ENCODE measurements at places on chromosomes 7 and 10. TPM values are rescaled to one million over a fixed set of nuclear protein-coding genes. Genes with fewer than 3 reads are reported as not detected.

ELOVL3 gene
- not detected for total RNA-seq

PPP1R17 gene
- total RNA-seq: not detected

CRPPA gene
- 4.7 TPM for total RNA-seq

HOXA6 gene
- not detected for total RNA-seq

MYH16 gene
- total RNA-seq: not detected

UBE2D4 gene
- total RNA-seq: 38.3 TPM

NODAL gene
- 0.40 TPM for total RNA-seq

NCAPG2 gene
- 6.2 TPM for total RNA-seq

TPK1 gene
- total RNA-seq: 6.8 TPM

GRCh38 chr10:93006435-93007039, 54.1 kb upstream of the CYP26C1 start:
- H3K27me3 ChIP-seq: no peaks in the 10 kb centered on the region
- H3K4me3 ChIP-seq: no peak overlapping the region
- no peak overlapping the region for H3K27ac ChIP-seq
- ATAC-seq: no peak
- H3K36me3 ChIP-seq: no peaks in the 10 kb centered on the region
- no peaks in the 10 kb centered on the region for H3K4me1 ChIP-seq

- H3K27me3 ChIP-seq: no peaks in the 10 kb centered on the region
- peak overlapping the region; percentile 11 for H3K4me3 ChIP-seq
- ATAC-seq: no peak
- peak overlapping the region; percentile 77 for H3K27ac ChIP-seq
- no peaks in the 10 kb centered on the region for H3K4me1 ChIP-seq
These were observed 857 bp upstream of the FOXP2 start for GRCh38 chr7:114413761-114414155.

GRCh38 chr7:90678986-90679385, 82.9 kb downstream of the CDK14 start:
- no peak overlapping the region for H3K27ac ChIP-seq
- peaks cover 25% of the 10 kb centered on the region for H3K4me1 ChIP-seq
- no peak for ATAC-seq
- no peak overlapping the region for H3K4me3 ChIP-seq
- H3K27me3 ChIP-seq: no peaks in the 10 kb centered on the region
- H3K36me3 ChIP-seq: no peaks in the 10 kb centered on the region

DNA sequence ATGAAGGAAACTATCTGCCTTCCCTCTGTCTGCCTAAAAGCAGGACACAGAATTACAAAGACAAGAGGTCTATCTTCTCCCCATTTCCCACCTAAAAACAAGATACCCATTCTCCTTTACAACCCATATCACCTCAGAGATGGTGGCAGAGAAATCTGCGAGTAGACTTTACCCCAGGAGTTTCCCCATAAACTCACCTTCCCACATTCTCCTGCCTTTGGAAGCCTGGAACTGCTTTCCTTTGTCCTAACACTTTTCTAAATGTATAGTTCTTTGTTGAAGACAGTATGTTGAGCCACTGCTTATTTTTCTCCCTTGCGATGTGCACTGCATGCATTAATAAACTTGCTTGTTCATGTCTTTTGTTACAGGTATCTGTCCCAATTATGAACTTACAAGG, 8.0 kb downstream of the SHTN1 start:
- H3K27me3 ChIP-seq: no peaks in the 10 kb centered on the region
- ATAC-seq: no peak
- H3K36me3 ChIP-seq: no peaks in the 10 kb centered on the region
- H3K4me3 ChIP-seq: no peak overlapping the region
- no peaks in the 10 kb centered on the region for H3K4me1 ChIP-seq

GRCh38 chr10:16919121-16919982, 102.1 kb upstream of the RSU1 start:
- no peak overlapping the region for H3K27ac ChIP-seq
- H3K27me3 ChIP-seq: no peaks in the 10 kb centered on the region
- H3K36me3 ChIP-seq: no peaks in the 10 kb centered on the region
- no peak for ATAC-seq

DNA sequence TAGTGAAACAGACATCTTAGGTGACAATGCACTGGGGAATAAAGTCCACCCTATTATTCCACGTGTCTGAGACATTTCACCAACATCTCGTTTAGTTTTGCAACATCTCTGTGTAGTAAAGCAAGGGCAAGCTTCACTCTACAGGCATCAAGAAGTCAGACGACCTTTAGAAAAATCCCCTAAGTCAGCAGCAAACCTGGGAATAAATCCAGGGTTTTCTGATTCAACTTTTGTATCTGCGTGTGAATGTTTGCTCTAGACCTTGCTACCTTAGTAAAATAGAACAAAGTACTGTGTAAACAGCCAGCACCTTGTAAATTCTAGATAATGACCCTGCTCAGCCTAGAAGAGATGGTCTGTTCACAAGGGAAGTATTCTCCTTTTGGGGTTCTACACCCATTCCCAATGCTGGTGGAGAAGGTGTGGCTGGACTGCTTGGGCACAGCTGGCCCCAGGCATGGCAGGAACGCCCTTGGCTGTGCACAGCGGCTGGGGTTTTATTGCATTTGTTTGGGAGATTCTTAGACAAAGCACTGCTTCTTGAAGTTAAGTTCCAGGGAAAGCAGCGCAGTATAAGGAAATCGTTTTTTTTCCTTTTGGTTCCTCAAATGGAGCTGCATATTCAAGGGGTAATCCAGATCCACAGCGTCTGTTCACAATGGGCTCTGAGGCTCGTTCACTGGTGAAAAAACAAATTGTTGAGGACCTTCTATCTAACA, 38.3 kb upstream of the GALNTL5 start:
- no peaks in the 10 kb centered on the region for H3K27me3 ChIP-seq
- H3K4me1 ChIP-seq: no peaks in the 10 kb centered on the region
- peak; percentile 55 for ATAC-seq

GRCh38 chr7:70455925-70456324, 676.0 kb upstream of the GALNT17 start:
- no peak overlapping the region for H3K27ac ChIP-seq
- ATAC-seq: no peak
- no peaks in the 10 kb centered on the region for H3K36me3 ChIP-seq
- no peaks in the 10 kb centered on the region for H3K27me3 ChIP-seq

DNA sequence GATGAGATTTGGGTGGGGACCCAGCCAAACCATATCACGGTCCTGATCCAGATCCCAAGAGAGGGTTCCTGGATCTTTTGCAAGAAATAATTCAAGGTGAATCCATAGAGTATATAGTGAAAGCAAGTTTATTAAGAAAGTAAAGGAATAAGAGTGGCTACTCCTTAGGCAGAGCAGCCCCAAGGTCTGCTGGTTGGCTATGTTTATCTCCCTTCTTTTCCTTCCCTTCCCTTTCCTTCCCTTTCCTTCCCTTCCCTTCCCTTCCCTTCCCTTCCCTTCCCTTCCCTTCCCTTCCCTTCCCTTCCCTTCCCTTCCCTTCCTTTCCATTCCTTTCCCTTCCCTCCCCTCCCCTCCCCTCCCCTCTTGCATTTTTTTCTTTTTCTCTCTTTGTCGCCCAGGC, 35.2 kb downstream of the OTUD1 start:
- peaks cover 11% of the 10 kb centered on the region for H3K4me1 ChIP-seq
- ATAC-seq: no peak
- H3K4me3 ChIP-seq: no peak overlapping the region
- no peaks in the 10 kb centered on the region for H3K36me3 ChIP-seq
- peaks cover 4% of the 10 kb centered on the region for H3K27me3 ChIP-seq

DNA sequence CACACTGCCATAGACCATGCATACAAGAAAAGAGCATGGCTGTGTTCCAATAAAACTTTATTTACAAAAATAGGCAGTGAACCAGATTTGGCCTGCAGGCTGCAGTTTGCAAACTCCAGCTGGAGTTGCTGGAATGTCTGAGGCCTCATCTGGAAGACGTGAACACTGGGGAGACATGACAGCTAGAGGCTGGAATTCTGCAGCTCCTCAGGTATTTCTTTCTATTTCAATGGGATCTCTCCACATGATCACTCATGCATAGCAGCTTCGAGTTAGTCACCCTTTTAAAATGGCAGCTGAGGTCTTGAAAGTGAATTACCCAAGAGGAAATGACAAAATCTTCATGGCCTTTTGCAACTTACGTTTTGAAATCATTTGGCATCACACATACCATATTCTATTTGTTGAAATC, 52.6 kb upstream of the BET1 start:
- H3K27me3 ChIP-seq: peaks cover 17% of the 10 kb centered on the region
- no peaks in the 10 kb centered on the region for H3K4me1 ChIP-seq

DNA sequence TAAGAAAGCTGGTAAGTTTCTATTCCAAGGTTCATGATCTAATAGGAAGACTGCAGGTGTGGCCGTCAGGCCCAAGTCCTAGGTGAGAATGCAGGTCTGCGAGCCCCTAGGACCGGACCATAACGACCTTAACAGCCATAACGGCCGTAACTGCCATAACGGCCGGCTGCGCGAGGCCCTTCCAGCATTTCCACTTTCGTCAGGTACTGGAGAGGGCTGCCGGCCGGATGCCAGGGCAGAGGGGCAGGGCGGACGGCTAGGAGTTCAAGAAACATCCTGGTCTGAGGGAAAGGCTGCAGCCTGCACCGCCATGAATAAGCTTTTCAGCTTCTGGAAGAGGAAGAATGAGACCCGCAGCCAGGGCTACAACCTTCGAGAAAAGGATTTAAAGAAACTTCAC, at the start of gene ANKRD7:
ANKRD7 (plus strand) TSS at position 184 of the 400 bp plus-strand sequence; CDS start at position 311, 127 bp downstream.
- no peaks in the 10 kb centered on the region for H3K36me3 ChIP-seq
- H3K27ac ChIP-seq: no peak within 1 kb of the TSS
- ATAC-seq: no peak
- H3K4me1 ChIP-seq: no peaks in the 10 kb centered on the region
- H3K27me3 ChIP-seq: no peaks in the 10 kb centered on the region

DNA sequence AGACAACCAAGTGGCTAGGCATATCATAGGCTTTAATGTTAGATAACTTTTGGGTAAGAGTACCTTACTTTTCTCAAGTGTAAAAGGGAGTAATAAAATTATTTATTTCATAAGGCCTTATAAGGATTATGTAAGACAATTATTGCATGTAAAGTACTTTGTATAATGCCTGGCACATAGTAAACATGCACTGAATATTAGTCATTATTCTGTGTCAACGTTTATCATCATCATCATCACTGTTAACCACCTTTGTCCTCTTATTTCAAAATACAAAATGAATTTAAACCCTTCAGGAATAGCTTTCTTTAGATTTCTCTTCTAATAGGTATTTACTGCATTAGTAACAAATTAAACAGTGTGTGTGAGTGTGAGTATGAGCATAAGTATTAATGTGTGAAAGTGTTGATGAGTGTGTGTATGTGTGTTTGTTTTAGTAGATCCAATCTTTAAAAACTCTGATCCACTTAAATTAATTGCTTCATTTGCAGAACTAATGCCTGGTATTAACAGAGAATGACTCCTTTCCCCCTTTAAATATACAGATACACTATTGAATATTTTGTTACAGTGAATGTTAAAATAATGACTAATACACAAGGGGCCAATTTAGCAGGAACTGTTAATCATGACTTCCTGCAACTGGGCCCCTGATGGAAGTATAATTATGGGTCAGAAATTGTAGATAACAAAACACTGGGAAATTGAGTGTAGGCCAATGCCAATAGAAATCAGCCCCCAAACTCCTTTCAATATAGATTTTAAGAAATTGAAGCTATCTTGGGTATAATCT, 213.3 kb upstream of the FZD8 start:
- H3K27ac ChIP-seq: no peak overlapping the region
- H3K4me3 ChIP-seq: no peak overlapping the region
- ATAC-seq: no peak
- no peaks in the 10 kb centered on the region for H3K4me1 ChIP-seq
- no peaks in the 10 kb centered on the region for H3K36me3 ChIP-seq

DNA sequence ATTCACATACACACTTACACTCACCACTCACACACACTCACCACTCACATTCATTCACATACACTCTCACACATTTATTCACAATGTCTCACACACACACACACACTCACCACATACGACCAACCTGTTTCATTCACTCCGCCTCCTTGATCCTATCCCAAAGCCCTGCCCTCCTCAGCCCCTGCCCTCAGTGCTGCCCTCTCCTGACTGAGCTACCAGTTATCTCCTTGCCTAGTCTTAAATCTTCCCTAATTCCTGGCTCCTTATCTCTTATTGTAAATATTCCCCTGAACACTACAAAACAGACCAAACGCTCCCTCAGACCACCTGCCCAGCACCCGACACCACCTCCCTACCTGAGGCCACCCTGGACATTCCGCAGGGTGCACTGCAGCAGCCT, 26.1 kb upstream of the C10orf120 start:
- H3K4me1 ChIP-seq: no peaks in the 10 kb centered on the region
- no peak for ATAC-seq
- no peak overlapping the region for H3K27ac ChIP-seq
- H3K4me3 ChIP-seq: no peak overlapping the region

DNA sequence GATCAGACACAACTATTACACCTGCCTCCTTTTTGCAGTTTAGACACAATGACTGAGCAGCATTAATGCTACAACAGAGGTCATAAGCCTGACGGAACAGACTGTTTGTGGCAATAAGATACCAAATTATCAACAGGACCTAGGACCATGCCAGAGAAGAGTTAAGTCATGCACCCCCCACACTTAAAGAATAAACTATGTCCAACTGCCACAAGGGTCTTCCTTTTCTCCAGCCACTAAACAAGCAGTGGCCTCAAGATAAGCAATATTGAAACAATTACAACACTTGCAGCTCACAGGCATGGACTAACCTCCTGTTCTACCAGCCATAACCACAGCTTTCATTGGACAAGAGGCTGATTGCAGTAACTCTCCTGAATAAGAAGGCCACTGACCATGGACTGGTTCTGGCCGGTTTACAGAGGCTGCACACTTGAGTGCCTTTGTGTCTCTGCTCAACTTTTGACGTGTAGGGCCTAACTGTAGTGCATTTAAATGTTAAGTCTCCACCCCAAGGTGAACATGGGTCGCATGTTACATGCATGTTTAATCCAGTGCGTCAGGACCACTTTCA, 104.4 kb downstream of the STRA8 start:
- H3K27me3 ChIP-seq: no peaks in the 10 kb centered on the region
- H3K4me3 ChIP-seq: no peak overlapping the region
- no peak overlapping the region for H3K27ac ChIP-seq
- ATAC-seq: no peak

- peaks cover 41% of the 10 kb centered on the region for H3K4me1 ChIP-seq
- no peak overlapping the region for H3K27ac ChIP-seq
- H3K36me3 ChIP-seq: no peaks in the 10 kb centered on the region
- no peak for ATAC-seq
These were observed 26.1 kb downstream of the FAM53B start for GRCh38 chr10:124717911-124718741.
